Ureter (tissue), 1 donor: ENCODE measurements at places on chromosomes 16 and 17. TPM values are rescaled to one million over a fixed set of nuclear protein-coding genes. Genes with fewer than 3 reads are reported as not detected.

RDM1 gene
- total RNA-seq = 1.1 TPM

DNA sequence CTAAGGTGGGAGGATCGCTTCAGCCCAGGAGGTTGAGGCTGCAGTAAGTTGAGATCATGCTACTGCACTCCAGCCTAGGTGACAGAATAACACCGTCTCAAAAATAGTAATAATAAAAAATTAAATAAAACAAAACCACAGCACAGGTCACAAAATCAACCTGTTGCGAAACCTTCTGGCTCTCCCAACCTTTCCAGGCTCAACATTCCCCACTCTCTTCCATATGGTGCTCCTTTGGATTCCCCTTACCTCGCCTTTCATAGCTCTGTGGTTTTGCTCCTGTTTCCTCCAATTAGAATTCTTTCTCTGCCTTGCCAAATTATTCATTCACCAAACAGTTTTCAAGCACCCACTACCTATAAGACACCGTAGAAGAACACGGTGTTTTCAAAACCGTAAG lies 4.7 kb downstream of the ZDHHC7 start:
- no peak for DNase-seq

GRCh38 chr17:77361986-77362620 lies 221.3 kb downstream of the SEC14L1 start:
- no peak for DNase-seq

GRCh38 chr16:57273826-57274225 lies 10.6 kb downstream of the PLLP start:
- DNase-seq = no peak

GRCh38 chr17:61465550-61466237 lies 13.5 kb downstream of the TBX4 start:
- no peak for DNase-seq

GRCh38 chr16:88807142-88807625 lies 3.6 kb downstream of the CDT1 start:
- DNase-seq = no peak

- DNase-seq = no peak
These were observed 16.2 kb upstream of the FOXF1 start for GRCh38 chr16:86494039-86494564.

- no peak for DNase-seq
These were observed 383.8 kb downstream of the GRIN2A start for GRCh38 chr16:9798474-9798873.

DNA sequence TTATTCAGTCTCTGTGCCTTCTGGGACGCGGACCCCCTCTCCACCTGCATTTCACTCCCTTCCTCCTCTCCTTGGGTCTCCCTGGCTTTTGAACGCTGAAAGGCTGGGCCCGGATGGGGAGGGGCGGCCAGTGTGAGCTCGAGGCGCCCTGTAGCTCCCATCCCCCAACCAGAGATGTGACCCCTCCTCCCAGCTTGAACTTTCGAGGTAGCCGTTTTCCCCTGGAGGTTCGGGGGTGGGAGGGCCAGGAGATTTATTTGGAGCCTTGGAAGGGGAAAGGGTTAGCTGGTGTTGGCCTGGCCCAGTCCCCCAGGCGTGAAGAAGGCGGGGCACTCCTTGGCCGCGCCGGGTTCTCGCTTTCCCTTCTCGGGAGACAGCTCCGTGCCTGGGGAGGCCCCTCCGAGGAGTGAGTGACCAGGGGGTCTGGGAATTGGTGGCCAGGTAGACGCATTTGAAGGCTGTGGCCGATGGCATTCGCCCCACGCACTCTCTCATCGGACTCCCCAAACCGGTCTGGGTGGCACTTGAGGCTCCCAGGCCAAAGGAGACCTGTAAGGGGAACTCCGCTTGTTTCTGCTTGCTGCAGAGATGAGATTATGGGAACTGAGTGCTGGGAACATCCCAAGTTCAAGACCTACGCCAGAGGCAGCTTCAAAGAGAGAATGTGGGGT lies 942 bp downstream of the LDAF1 start:
- peak; percentile 74 for DNase-seq

DNA sequence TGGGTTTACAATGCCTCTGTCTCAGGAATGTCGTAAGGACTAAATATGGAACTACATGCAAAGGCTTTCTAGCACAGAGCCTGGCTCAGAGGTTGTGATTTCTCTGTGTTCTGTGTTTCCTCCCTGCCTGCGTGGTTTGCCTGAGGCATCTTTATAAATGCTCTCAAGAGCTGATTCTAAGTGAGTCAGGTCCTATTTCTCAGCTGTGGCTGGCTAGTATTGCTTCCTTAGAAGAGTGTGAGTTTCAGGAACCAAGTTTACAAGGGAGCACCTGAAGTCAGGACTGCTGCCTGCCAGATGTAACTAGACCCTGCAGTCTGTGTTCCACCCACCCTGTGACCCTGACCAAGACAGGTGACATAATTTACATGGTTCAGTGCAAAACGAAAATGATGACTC lies 8.0 kb upstream of the CCL1 start:
- DNase-seq = no peak

- DNase-seq = no peak
These were observed 85.1 kb downstream of the PRKCB start for GRCh38 chr16:23920899-23921298.
